ENCODE measurements at places on chromosomes 2 and 18.

DNA sequence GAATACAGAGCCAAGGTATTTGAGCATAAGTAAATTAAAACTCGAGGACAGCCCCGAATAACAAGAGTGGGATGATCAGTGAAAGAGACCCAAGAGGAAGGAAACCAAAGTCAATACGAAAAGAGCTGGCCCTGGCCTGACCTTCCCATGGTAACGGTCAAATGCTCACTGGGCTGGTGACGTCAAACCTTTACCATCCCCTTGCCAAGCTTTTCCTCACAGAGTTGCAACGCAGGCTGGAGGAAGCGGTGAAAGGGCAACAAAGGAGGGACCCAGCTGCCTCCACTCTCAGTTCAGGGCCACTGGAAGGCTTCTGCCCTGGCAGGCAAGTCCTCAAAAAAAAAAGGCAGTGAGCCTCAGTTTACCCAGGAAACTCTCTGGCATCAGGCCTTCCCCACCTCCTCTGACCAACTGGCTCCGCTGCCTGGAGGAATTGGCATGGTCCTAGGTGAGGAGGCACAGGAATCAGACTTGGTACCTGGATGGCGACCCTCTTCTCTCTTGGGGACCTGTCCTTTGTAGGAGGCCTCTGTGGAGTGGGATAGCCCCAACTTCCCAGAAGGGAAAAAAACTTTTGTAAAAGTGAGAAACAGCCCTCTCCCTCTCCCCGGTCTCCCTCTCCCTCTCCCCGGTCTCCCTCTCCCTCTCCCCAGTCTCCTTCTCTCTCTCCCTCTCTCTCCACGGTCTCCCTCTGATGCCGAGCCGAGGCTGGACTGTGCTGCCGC is 212.4 kb downstream of the ANAPC1 start:
- no peak for DNase-seq

DNA sequence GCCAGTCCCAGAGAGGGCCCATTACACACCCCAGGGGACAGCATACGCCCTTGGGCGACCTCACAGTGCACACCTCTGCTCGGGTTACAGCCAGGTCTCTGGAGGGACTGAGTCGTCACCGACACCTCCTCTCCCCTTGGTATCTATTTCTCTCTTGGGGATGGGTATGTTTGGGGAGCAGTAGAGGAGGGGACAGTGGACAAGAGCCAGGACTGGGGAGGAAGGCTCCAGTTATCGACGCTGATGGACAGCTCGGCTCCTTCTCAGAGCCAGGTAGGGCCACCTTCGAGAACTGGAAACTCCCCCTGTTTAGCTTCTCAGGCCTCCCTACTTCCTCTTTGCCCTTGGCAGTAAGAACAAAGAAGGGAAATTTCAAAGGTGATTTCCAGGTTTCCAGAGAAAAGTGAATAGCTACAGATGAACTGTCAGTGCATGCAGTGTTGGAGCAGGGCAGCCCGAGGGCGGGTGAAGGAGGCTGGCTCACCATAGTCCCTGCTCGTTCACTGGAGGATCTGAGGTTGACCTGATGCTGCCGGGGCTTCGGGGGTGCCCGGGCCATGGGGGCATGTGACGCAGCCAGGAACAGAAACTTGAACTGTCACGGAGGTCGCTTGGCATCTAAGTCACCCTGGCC is 4.4 kb upstream of the SEMA4C start:
- DNase-seq: no peak

DNA sequence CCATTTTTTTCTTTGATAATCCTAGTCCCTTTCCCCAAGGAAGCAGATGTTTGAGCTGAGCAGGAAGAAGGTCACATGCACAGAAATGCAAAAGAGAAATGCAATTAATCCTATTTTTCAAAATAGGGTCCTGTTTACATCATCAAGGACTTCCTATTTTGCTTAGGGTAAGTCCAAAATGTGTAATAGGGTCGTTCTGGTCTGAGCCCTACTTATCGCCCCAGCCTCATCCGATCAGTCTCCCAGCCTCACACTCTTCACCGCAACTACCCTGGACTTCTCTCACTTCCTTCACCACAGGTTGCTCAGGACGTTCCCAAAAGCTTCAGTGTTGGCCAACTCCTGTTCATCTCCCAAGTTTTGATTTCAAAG is 32.8 kb downstream of the FOSL2 start:
- no peak for DNase-seq

GRCh38 chr2:126344493-126344892 is 311.5 kb upstream of the GYPC start:
- DNase-seq: no peak

DNA sequence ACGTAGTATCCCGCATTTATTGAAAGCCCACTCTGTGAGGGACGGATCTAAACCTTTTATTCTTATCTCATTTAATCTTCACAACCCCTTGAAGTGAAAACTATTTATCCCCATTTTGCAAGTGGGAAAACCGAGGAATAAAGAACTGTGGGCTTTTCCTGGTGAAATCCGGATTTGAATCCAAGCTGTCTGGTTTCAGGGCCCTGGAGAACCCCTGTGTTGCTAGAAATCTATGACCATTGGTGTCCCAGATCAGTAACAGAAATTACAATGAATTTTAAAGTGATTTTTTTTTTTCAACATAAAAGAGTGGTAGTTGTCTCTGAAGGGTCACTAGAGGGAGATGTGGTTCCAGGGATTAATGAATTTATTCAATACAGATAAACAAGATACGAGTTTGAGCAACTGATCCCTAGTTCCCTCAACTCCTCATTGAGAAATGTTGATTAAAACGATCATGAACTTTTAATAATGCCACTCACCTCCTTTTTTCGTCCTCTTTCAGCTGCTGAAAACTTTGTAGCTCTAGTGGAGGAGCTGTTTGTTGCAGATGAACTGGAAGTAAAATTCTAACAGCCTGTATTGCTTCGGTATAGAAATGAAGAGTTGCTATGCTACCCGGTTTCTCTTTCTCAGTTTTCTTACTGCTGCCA is 940 bp downstream of the XRCC5 start:
- no peak for DNase-seq

DNA sequence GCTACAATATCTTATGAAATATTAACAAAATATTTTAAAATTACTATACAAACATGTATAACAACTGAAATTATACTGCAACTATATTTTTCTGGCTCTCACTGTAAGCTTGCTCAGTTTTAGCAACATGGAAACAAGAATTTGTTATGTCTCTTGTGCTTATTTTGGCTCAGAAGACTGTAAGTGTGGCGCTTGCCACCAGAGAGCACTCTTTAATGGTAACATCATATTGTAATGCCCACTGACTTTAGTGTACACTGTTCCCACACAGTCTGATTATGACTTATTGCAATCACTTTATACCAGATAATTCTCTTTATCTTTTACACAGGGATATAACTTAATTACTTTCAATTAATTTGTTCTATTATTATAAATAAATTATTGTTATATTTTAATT is 1500.6 kb upstream of the TMEFF2 start:
- DNase-seq: no peak

GRCh38 chr18:35968278-35968880 is 4.1 kb upstream of the RMP24 start:
- no peak for DNase-seq

- no peak for DNase-seq
Measured at GRCh38 chr2:122478771-122479170, 723.3 kb downstream of the TSN start.

- DNase-seq: peak; percentile 22
Measured at GRCh38 chr2:143451642-143452281, 322.5 kb downstream of the ARHGAP15 start.

DNA sequence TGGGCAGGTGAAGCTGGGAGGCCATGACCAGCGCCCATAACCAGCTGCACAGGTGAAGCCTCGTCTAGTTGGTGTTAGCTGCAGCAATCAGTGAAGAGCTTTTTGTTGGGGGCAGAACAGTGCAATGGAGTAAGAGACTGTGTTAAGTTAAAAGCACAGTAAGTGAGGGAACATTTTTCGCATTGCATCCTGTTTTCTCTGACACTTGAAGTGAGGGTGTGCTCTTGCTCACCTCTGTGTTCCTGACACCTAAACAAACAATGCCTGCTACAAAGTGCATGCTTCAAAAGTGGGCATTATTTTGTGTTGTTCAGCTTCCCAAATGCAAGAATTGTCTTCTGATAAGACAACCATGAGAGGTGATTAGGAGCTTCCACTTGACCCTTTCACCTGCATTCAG is 324.0 kb upstream of the ACVR2A start:
- no peak for DNase-seq

DNA sequence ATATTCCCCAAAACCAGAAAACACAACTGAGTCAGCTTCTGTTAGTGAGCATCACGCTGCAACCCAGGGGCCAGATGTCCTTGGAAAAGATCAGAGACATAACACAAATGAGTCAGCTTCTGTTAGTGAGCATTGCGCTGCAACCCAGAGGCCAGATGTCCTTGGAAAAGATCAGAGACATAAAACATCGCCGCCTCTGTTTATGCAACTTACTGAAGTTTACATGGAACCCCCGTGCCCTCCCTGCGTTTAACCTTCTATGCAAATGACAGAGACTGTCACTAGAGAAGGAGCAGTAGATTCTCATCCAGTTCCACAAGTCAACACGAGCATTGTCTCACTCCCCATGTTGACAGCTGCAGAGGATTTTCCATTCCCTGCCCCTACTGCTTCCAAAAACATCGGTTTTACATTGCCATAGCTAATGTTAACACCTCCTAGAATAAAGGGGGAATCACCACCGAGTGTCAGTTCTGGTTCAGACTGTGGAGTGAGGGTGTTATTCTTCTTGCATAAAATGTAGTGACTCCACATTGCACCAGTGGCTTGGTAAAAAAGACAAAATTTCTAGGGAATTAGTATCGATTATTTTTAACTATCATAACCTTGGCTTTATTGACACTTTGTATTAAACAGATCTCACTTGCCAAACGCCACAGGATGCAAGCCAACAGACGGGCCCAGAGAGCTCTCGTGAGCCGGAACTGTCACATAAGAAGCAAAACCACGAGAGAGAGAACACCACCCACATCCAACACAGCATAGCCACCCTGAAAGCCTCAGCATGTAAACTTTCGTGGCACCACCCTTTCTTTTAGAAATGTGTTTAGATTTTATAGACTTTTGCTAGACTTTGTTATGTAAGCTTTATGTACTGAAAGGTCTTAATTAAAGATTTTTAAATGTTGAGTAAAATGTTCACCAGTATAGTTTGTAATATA is 87.7 kb downstream of the SH3YL1 start:
- DNase-seq: peak; percentile 48

- no peak for DNase-seq
Measured at GRCh38 chr18:7459851-7460770, 107.0 kb upstream of the PTPRM start.

DNA sequence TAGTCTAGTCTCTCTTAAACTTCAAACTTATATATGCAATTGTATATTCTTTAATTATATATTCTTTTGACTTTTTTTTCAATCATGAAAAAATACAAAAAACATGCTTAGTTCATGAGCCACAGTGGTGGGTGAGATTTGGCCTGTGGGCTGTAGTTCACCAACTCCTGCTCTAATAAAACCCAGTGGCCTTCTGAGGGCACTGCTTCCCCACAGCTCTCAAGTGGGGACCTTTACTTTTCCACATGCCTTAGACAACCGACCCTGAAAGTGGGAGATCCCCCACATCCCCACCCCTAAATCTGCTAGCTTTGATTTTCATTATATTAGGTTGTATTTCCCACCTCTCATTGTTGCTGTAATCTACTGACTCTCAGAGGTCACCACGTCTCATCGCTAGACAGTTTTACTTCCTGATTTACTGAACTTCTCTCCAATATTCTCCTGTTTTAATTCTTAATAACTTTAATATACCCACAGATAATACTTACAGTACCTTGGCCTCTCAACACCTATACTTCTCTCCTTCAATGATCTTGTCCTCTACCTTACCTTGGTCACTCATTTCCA is 57.3 kb downstream of the ROCK1 start:
- no peak for DNase-seq

GRCh38 chr2:32678825-32679224 is 51.0 kb downstream of the TTC27 start:
- no peak for DNase-seq

DNA sequence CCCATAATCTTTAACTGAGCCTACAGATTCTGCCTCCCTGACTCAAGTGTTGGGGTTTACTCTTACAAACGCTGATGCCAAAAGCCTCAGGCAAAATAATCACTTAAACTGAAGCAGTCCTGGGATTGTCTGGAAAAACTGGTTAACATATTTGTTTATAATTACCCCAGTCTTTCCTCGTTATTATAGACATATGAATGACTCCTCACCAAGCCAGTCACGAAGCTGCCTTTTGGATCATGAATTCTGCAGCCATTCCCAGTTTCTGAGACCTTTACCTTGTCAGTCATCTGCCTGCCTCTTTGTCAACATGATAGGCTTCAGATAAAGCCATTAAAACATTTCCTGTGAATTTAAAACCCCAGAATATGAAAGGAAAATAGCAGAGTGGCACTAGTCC is 46.4 kb downstream of the MREG start:
- no peak for DNase-seq

- DNase-seq: no peak
Measured at GRCh38 chr2:31413862-31414550, 536 bp downstream of the XDH start.

DNA sequence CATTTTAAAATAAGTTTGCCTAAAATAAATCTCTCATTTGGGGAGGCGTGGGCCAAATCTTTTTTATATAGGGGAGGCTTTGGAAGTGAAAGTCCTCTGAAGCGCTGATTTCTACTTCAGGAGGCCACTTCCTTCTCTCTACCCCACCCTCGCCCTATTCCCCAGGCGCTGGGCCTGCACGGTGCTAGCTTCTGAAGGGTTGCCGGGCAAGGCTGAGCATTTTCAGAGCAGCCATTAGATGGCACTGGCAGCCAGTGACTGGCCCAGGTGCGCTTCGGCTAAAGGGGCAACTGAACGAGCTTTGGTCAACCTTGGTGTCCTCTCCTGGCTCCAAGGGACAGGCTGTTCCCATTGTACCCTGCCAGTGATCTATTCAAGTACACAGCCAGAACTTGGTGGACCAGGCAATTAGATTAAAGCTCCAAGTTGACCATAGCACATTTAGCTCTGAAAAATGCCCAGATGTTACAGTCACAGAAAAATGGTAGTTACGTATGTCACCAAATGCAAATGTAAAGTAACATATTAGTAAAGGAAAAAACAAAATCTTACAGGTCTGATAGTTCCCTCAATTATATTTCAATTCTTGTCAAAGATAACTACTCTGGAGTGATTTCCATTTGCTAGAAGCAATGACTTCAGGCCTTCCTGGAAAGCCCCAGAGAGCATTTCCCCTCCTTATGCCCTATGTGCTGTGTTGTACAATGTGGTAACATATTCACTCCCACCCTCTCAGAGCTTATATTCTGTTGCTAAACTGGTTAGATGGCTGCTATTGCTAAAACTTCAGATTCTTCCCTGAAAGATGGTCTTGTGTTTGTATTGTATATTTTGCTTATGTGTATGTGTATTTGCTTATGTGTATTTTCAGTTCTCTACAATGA is 2.1 kb downstream of the POMC start:
- peak; percentile 57 for DNase-seq

GRCh38 chr2:174259981-174260380 is 11.6 kb upstream of the OLA1 start:
- DNase-seq: no peak

GRCh38 chr2:216308576-216308975 is 63.7 kb downstream of the MARCHF4 start:
- DNase-seq: no peak

GRCh38 chr2:238893349-238894000 is 45.6 kb downstream of the TWIST2 start:
- no peak for DNase-seq
